ENCODE measurements at places on chromosomes 5 and 9.
A peak's percentile ranks its signal among the peaks of the same experiment; 100 is the strongest.

- peak; percentile 64 for DNase-seq
These were observed 35.6 kb downstream of the PTCD2 start for GRCh38 chr5:72355706-72356299.

- DNase-seq = no peak
These were observed 96.7 kb downstream of the PAX5 start for GRCh38 chr9:36937346-36937745.

- no peak for DNase-seq
These were observed 131.5 kb downstream of the MTX3 start for GRCh38 chr5:79859588-79859987.

DNA sequence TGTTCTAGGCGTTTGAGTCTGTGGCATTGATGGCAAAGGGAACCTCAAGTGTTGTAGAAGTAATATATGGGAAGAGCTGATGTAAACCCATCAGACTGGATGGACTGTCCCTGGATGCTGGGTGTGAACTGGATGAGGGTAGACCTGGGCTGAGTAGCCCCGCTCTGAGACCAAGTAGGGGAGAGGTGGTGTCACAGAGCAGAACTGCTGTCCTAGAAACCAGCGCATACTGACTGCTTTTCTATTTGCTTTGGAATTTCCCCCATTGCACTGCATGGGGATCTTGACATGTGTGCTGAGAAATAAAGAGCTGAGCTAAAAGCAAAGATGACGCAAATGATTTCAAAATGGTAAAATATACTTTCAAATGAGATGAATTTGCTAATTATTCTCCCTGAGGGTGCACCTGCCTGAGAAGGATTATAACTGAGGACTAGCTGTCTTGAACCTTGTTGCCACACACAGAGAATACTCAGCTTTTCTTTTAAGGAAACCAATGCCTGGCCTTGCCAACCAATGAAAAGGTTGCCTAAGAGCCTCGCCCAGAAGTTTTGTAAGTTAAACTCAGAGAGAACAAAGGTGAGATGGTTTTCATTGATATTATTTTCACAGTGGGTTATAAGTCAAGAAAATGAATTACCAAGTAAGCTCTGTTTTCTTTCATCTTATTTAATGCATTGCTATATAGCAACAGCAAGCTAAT is 44.8 kb downstream of the NIM1K start:
- DNase-seq = no peak

GRCh38 chr5:1310118-1310517 is 15.2 kb upstream of the TERT start:
- no peak for DNase-seq

DNA sequence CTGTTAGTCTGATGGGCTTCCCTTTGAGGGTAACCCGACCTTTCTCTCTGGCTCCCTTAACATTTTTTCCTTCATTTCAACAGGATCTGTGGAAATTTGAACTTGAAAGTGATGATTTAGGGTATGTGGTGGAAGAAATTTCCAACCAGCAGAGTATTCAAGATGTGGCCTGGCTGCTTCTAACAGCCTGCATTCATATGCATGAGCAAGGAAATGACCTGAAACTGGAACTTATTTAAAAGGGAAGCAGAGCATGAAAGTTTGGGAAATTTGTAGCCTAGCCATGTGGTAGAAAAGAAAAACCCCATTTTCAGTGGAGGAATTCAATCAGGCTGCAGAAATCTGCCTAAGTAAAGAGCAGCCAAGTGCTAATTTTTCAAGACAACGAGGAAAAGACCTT is 41.7 kb downstream of the UNC13B start:
- peak; percentile 4 for DNase-seq

DNA sequence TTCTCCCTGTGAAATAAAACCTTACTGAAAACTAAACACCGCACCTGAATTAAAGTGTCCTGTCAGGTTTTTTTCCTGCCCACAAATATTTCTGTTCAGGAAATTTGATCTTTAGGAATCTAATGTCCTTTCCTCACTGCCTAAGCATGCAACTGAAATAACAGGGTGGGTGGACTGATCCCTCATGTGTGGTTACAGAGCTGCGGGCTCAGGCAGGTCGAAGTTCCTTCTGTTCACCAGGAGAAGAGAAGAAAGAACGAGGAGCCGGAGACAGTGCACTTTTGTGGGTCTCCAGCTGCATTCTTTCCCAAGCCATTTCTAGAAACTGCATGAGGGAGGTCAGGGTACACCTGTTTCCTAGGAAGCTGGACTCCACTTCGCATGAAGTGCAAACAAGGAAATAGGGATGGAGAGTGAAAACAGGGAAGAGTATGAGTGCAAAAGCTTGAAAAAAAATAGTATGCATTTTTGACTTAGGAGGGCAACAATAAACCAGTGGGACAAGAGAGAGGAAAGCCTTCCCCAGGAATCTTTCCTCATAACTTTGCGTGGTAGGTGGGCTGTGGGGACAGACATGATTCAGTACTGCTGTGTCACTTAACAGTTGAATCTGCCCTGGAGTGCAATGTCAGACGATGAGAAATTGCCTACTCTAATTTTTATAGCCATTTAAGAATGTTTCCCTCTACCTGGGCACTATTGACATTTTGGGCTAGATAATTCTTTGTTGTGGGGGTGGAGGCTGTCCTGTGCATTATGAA is 60.3 kb downstream of the GCNT1 start:
- no peak for DNase-seq

DNA sequence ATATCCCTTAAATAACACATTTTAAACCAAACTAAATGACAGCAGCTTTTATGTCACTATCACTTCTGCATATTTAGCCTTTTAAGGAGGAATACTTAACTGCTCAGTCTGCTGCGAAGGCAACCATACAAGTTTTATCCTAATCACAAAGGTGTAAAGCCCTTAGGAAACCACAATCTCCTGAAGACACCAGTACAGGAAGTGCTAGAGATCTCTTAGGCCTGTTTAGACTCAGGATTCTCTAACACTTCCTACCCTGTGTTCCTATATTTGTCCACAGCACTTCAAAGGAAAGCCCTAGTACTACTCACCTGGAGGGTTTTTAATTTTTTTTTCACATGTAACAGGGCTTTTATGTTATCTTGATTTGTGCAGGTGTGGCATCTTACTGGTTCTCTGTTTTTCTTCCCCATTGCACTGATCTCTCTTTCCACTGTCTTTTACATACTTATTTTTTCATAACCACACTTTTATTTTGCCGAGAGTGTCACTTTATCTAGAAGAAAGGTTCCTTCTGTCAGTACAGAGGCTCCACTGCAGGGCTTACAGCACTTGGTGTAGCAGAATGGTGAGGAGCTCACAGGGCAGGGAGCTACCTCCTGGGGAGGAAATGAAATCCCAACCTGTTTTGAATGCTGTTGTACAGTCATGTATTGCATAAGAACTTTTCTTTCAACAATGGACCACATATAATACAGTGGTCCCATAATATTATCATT is 1060.6 kb upstream of the ACO1 start:
- DNase-seq = no peak

DNA sequence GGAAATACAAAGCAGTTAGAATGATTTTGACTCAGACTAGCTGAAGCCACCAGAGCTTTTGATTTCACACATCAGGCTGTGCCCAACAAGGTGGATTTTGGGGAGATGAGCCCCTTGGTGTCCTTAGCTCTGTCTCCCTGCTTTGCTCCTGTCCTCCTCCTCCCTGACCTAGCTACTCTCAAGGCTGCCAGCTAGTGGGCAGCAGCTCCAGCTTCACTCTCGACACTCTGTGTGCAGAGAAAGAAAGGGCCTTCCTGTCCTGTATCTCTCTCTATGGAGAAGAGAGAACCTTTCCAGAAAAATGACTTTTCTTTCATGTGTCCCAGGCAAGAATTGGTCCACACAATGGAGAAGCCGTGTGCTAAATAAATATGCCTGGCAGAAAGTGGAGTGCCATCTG is 446.2 kb downstream of the SEMA5A start:
- DNase-seq = no peak

GRCh38 chr5:102583276-102584124 is 84.7 kb upstream of the SLCO6A1 start:
- DNase-seq = peak; percentile 44

DNA sequence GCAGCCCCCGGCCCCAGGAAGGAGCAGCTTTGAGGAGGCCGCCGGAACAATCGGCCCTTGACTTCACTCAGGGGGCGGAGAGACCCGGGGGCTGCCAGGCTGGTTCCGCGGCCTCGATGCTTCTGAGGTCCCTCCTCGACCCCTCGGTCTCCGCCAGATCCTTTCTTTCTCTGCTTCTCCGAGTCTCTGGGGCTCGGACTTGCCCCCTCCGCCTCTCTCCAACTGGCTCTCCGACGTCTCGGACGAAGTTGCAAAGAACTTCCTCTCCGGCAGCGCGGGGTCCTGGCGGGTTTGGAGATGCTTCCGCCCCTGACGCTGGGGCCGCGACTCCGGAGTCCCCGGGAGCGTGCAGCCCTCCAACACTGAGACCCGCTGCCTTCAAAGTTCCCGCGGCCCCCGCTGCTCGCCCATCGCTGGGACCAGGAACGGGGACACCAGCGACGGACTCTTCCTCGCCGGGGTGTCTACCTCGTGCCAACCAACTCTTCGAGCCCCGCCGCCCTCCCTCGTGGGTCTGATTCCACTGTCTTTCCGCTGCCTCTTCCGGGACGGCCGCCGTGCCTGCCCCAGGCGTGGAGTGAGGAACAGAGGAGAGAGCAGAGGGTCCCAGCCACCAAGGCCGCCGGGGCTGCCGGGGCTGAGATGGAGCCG is 7.0 kb downstream of the PAX5 start:
- DNase-seq = no peak

DNA sequence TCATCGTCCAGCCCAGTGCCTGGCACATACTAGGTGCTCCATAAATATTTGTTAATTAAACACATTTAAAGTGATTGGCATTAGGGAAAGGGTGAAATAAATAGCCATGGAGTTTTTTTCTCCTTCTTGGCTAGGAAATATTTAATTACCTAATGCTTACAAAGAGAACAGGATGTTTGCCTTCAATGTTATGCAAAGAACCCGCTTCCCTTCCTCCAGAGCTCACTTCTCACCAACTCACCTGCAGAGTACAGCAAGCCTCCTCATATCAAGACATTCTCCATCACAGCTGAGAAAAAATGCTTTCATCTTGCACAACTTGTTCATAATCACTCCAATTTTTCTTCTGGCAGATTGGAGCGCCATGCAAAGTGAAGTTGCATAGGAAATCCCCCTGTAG is 161.7 kb upstream of the STK32A start:
- DNase-seq = no peak

DNA sequence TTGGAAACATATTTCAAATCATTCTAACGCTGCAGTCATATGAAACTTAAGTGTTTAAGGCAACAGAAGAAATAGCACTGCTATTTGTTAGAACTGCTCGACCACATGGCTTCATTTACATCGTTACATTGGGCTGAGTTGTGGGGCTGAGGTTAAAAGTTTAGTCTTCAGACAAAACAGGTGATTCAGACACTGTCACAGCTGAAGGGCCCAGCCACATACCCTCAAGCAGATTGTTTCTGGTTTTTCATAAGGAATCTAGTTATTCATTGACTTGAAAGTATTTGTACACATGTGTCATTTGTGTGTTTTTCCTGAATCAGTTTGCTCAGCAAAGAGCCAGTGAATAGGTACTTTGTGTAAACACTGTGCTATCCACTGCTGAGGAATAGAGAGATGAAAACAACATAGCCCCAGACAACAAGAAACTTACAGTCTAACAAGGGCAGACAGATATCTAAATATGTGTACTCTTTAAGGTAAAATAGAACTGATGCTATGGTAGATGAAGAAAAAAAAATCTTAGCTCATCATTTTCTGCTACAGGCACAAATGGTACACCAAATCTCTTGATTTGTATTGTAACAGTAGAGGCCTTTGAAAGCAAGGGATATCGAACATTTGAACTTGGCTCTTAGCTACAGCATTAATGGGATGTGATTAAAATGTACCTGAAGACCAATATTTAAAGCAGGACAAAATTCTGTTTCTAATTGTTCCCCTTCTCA is 357.6 kb upstream of the RPS23 start:
- peak; percentile 18 for DNase-seq

GRCh38 chr9:20838218-20838617 is 154.2 kb downstream of the FOCAD start:
- peak; percentile 16 for DNase-seq

DNA sequence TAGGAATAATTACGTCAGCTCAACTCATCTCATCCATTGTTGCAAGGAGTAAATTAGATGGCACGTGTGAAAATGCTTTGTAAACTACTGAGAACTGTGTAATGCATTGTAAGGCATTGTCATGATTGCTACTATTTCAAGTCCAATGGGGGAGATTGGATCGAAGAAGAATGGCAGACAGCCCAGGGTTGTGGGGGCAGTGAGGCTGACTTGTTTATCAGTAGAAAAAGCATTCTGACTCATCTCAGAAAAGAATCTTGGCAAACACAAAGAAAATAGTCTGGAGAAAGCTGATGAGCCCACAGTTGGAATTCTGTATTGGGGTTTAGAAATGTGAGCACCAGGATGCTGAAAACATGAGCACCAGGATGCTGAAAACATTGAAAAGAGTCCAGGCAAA is 28.0 kb upstream of the DAP start:
- DNase-seq = peak; percentile 87

DNA sequence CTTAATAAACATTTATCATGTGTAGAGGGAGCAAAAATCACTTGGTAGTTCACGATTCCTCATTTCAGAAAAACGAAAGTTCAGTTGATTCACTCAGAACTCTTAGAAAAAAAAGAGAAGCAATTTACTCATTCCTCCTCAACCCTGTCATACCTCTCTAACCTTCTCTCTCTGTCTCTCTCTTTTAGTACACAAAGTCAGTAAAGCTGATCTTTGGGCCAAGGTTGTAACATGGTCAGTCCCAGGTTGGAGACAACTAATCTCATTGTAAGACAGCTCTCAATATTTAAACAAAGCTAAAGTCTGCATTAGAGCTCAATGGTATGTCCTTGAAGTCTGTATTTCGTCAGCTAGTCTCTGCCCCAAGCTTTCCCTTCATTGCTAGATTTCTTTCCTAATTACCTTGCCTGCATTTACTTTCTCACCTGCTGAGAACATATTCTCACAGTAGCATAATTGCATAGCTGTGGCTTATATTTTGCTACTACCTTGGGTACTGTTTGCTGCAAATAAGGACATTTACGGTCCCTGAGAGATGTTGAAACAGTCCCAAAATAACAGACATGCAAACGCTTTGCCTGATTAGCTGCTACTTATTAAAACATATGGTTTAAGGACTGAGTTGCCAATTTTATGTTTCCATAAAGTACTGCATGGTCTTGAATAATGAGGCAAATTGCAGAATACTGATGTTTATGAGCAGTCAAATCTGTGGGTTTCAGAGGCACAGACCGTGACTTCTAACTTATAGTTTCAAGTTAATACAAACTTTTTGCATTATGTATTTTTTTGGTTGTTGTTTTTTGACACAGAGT is 138.3 kb downstream of the GPBP1 start:
- no peak for DNase-seq

- no peak for DNase-seq
These were observed 83.0 kb upstream of the GNA14 start for GRCh38 chr9:77731008-77731698.

DNA sequence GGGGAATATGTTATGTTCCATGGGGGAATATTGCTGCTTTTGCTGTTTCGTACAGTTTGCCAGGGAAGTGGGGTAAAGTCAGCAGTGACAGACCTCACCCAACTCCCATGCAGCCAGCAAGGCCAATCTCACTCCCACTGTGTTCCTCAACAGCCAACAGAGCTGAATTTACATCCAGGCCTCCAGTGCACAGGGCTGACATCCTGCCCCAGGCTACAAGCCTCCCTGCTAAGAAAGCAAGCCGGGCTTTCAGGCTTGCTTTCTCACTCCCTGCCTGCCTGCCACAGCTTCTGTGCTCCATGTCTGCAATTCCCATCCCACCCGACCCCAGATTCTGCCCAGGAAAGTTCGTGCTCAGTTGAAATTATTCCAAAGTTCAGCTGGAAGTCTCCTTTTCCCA is 25.5 kb upstream of the SNCAIP start:
- DNase-seq = no peak
